Activated CD4-positive, alpha-beta T cell treated with anti-CD3 and anti-CD28 coated beads, Interleukin-2, Interleukin-6, amounts not matched to agents 100 ng/mL and 50 ng/mL, durations not matched to agents 16 hours and 8 hours (primary cell): ENCODE measurements at places on chromosomes 7 and 10.

DNA sequence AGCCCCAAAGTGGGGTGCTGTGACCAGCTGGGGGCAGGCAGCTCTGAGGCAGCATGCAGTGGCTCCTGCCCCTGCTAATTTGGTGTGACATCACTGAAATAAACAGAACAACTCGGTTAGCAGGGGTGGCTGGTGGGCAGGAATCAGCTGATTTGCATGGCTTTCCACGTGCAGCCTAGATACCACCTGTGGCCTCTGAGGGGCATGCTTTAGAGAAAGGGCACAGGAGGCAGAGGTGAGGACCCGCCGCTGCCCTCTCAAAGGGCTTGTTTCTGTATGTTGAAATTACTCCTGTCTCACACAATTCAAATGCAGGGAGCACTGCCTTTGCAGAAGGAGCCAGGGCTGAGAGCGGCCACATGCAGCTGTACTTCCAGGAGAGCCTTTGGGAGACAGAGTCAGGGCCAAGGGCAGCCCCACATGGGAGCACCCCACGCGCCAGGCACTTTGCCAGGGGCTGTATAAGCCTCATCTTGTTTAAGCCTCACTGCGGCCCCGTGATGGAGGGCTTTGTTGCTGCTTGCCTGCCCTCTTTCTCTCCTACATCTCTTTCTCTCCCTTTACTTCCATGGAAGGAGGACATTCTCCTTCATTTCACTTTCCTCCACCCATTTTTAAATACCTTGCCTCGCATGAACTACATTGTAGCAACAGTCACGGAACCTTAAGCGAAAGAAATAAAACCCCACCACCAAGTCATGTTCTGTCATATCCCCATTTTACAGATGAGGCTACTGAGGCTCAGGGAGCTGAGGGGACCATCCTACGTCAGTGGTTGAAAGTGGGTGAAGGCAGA lies 137.7 kb downstream of the ZMIZ1 start:
- no peak for DNase-seq

GRCh38 chr10:35377050-35377728 lies 40.9 kb downstream of the CCNY start:
- DNase-seq, result peak; percentile 17

DNA sequence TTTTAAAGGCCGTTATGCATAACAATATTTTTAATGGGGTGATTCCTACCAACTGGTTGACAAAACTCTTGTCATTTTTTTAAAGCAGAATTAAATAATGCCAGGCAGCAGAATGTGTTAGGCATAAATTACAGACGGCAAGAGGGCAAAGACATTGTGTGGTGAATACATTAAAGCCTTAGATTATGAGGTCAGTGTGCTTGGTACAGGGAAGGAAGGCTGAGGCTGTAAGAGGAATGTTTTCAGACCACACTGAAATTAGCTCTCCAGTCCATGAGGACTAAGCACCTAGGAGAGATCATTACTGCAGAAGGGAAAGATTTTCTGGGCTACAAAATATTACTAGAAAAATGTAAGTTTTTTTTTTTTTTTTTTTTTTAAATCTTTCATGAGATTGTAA lies 312.8 kb upstream of the PRKCQ start:
- no peak for DNase-seq

DNA sequence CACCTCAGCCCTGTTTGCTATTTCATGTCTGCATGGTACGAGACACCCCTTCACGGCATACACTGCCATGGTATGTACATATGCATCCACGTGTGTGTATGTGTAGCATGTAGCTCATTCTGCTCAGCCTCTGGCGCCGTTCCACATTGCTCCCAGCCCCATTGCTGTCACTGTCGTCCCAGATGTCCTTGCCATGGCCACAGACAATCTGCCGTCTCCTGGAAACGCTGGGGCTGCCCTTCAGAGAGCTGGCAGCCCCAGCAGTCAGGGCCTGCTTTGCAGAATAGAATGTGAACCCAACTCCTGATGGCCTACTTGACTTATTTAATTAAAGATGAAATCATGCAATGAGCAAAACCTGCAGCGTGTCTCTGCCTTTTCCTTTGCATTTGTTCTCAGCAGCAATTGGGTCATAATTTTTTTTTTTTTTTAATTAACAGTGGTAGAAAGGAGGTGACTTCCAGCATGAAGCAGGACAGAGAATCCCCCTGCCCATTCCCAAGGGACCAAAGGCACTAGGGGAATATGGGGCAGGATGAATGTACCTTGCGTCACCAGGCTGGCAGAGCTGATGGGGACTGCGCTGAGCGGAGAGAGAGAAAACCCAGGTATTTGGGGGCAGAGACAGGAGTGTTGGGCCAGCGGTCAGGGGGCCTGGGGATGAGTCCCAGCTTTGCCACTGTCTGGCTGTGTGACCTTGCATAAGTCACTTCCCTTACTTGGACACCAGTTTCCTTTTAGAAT lies 49.2 kb downstream of the CHST3 start:
- no peak for DNase-seq

GRCh38 chr7:158236400-158236799 lies 351.2 kb downstream of the PTPRN2 start:
- no peak for DNase-seq

DNA sequence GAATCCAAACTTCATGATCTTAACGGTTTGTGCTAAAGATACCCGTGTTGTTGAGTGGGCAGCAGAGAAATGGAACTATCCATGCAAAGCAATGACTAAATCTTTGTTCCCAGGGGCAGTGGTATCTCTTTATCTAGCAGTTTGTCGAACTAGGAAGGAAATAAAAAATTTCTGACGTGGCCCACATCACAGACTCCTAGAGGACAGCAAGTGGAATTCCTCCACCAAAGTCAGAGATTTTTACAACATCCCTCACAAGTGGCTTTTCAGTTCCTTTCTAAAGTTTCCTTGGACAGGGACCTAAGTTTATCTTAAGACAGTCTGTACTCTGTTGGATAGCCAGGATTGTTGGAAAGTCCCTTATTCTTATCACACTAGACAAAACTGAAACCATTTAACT lies 136.0 kb downstream of the RAPGEF5 start:
- DNase-seq, result no peak

DNA sequence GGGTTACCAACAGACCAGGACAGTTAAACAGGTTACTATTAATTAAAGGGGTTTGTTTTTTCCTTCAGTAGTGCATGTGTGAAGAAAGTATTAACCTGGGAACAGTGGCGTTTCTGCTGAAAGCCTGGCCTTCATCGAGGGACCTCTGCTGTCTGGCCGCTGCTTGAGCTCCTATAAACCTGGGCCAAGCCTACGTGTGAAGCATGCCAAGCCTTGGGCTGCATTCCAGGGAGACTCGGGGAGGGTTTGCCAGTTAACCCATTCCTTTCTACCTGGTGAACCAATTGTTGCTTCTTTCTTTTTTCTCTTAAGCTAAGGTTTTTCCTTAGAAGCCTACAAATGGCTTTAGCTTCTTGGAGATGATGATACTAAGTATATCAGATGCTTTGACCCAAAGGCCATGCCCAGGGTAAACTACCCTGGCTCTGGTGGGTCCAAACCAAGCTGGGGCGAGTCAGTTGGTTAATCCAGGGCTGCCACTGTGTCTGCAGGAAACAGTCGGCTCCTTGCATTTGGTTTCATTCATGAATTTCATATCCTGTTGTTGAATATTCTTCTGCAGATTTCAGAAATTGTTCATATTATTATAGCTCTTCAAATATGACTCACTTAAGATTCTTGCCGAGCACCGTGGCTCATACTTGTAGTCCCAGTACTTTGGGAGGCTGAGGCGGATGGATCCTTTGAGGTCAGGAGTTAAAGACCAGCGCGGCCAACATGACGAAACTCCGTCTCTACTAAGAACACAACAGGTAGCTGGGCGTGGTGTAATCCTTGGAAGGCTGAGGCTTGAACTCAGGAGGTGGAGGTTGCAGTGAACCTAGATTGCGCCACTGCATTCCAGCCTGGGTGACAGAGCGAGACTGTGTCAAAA lies 23.8 kb downstream of the PFKP start:
- DNase-seq, result peak; percentile 90

- DNase-seq, result peak; percentile 40
Observed at GRCh38 chr10:50394832-50395231, 143.5 kb upstream of the ASAH2 start.

- no peak for DNase-seq
Observed at GRCh38 chr10:31017534-31018355, 13.9 kb downstream of the ZNF438 start.

DNA sequence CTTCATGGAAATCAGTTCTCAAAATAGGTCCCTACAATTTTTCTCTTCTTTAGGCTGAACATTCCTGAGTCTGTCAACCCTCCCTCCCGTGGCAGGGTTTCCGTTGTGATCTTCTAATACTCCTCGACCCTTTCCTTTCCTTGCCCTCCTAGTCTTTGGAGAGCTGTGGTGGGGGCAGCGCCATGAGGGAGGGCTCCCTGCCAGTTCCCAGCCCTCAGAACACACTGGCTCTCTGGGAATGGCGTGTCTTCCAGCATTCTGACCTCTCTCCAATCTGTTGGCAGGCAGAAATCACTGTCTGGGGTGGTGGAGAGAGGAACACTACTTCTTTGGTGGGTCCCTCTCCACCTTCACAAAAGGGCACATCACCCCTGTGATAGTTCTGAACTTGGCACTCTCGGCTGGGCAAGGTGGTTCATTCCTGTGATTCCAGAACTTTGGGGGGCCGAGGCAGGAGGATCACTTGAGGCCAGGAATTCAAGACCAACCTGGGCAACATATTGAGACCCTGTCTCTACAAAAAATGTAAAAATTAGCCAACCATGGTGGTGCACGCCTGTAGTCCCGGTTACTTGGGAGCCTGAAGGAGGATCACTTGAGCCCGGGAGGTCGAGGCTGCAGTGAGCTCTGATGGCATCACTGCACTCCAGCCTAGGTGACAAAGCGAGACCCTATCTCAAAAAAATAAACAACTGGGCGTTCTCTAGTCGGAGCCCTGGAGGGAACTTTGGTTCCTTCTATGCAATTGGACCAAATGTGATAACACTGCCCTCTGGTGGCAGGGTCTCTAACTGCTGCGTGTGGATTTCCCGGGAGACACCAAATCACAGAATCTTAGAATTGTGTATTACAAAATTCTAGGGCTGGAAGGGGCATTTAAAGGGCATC lies 13.1 kb upstream of the ARPC1A start:
- peak; percentile 83 for DNase-seq

- DNase-seq, result no peak
Observed at GRCh38 chr7:66415659-66416265, 210.6 kb downstream of the TPST1 start.

DNA sequence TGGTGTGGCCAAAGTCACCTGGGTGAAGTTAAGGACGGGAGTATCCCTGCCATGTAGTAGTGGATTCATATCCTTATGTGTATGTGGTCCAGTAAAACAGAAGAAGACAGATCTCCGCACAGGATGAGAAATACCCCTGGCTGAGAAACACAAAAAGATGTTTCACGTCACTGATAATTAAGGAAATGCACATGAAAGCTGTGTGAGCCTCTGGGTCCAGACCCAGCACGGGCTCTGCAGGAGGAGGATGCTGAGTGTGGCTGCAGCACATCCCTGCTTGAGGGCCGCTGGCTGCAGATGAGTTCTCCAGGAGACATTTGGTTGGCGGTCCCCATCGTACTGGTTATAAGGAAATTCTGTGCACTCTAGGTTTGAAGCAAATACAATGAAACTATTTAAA lies 8.2 kb upstream of the SUN1 start:
- DNase-seq, result no peak

DNA sequence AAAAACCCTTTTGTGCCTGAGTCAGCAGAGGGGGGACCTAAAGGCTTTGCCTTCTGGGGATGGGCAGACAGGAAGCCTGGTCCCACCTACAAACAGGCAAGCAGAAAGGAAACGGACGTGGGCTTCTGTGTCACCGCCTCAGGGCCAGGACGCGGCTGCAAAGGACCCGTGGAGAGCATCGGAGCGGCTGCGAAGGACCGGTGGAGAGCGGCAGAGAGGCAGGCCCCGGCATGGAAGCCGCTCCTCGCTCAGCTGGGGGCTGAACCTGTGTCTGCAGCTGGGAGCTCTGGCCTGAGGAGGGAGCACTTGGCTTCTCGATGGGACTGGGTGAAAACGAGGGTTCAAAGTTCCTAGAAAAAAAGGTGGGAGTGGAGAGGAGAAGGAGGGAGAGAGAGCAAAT lies 125.4 kb upstream of the PPP2R2D start:
- no peak for DNase-seq

DNA sequence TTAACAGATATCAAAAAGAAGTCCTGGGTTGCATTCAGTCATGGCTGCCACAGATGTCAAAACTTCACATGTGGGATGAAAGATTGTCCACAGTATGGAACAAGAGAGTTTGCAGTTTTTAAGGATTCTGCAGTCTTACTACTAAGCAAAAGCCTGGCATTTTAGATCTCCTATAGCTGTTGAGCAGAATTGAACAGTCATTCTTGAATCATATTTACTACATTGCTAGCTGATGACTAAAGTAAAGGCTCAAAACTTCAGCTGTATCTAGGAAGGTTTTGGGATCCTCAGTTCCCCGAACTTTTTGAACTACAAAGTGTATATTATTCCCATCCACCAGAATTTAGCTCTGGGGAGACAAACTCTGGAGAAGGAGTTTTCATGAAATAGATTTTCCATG lies 31.0 kb downstream of the BET1 start:
- no peak for DNase-seq
